ENCODE measurements at places on chromosomes 13 and 19.

DNA sequence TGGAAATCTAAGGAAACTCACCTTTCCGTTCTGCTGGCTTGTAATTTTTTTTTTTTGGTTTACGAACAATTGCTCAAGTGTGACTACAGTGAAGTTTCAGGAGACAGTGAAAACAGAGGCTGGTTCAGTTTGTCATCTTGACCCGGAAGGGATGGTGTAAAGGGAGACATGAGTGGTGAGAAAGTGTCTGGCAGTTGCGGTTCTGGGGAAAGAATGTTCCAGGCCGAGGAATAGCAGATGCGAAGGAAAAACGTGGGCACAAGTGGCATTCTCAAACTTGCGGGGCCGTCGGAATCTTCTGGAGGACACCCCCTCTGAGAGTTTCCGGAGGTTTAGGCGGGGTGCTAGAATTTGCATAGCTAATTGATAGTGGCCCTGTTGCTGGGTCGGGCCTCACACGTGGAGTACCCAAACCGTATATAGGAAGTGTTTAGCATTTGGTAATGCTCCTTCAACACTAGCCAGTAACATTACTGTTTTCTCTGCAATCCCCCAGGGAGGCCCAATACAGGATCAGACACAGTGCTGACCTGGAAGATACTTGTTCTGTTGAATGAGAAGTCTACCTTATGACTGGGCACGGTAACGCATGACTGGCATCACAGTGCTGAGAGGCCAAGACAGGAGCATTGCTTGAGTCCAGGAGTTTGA lies 2.8 kb upstream of the TNFSF9 start:
- peaks cover 19% of the 10 kb centered on the region for H3K4me1 ChIP-seq
- H3K4me3 ChIP-seq: no peak overlapping the region
- H3K27ac ChIP-seq: no peak overlapping the region
- no peaks in the 10 kb centered on the region for H3K27me3 ChIP-seq
- H3K36me3 ChIP-seq: peaks cover 5% of the 10 kb centered on the region

- H3K4me3 ChIP-seq: no peak overlapping the region
- H3K27me3 ChIP-seq: peaks cover 30% of the 10 kb centered on the region
- DNase-seq: no peak
- H3K27ac ChIP-seq: no peak overlapping the region
- no peaks in the 10 kb centered on the region for H3K4me1 ChIP-seq
Measured at GRCh38 chr13:111880185-111880584, 186.8 kb upstream of the SOX1 start.

- DNase-seq: no peak
- H3K27ac ChIP-seq: no peak overlapping the region
- no peaks in the 10 kb centered on the region for H3K36me3 ChIP-seq
- no peaks in the 10 kb centered on the region for H3K4me1 ChIP-seq
Measured at GRCh38 chr19:38417544-38418506, 8.2 kb downstream of the RASGRP4 start.

DNA sequence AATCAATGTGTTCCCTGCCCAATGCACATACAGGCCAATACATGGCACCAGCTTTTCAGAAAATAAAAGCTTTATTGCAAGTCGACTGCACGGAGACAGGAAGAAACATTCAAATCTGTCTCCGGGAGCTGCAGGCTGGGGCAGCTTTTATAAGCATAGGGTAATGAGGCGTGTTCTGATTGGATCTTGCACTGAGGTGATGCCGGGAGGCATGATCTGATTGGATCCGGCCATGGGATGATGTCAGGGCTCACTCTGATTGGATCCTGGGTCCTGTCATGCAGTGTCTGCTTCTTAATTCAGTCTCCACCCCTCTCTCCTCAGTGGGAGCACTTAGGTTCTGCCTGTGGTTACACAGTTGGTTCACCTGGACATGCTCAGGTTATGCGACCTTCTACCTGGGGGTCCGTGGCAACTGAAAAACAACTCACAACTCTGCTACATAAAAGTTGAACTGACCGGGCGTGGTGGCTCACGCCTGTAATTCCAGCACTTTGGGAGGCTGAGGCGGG lies 11.8 kb upstream of the FBN3 start:
- no peak overlapping the region for H3K27ac ChIP-seq
- no peaks in the 10 kb centered on the region for H3K4me1 ChIP-seq

- H3K27ac ChIP-seq: peak overlapping the region; percentile 93
- H3K4me1 ChIP-seq: peaks cover 39% of the 10 kb centered on the region
- H3K4me3 ChIP-seq: peak overlapping the region; percentile 98
- H3K27me3 ChIP-seq: no peaks in the 10 kb centered on the region
- H3K36me3 ChIP-seq: peaks cover 35% of the 10 kb centered on the region
Measured at GRCh38 chr13:110915874-110916206, 971 bp upstream of the ANKRD10 start.

GRCh38 chr13:93716623-93717022 lies 490.0 kb downstream of the GPC6 start:
- no peaks in the 10 kb centered on the region for H3K36me3 ChIP-seq
- no peak for DNase-seq

GRCh38 chr19:32040236-32040635 lies 305.2 kb upstream of the ZNF507 start:
- H3K27me3 ChIP-seq: no peaks in the 10 kb centered on the region
- H3K4me3 ChIP-seq: no peak overlapping the region
- no peaks in the 10 kb centered on the region for H3K36me3 ChIP-seq
- H3K27ac ChIP-seq: no peak overlapping the region
- H3K4me1 ChIP-seq: no peaks in the 10 kb centered on the region

- DNase-seq: no peak
- peaks cover 8% of the 10 kb centered on the region for H3K4me1 ChIP-seq
- H3K27me3 ChIP-seq: no peaks in the 10 kb centered on the region
- H3K27ac ChIP-seq: no peak overlapping the region
Measured at GRCh38 chr13:79913141-79913827, 427.6 kb downstream of the SPRY2 start.

- H3K36me3 ChIP-seq: peaks cover 7% of the 10 kb centered on the region
Measured at GRCh38 chr19:34269968-34270621, 15.7 kb downstream of the GARRE1 start.

- H3K27me3 ChIP-seq: no peaks in the 10 kb centered on the region
- no peaks in the 10 kb centered on the region for H3K4me1 ChIP-seq
- H3K36me3 ChIP-seq: no peaks in the 10 kb centered on the region
- no peak for DNase-seq
- H3K4me3 ChIP-seq: no peak overlapping the region
- H3K27ac ChIP-seq: no peak overlapping the region
Measured at GRCh38 chr13:59012731-59013130, 1151.0 kb downstream of the DIAPH3 start.

- H3K27me3 ChIP-seq: no peaks in the 10 kb centered on the region
- peak overlapping the region; percentile 51 for H3K27ac ChIP-seq
- no peak for DNase-seq
Measured at GRCh38 chr13:73677048-73677601, 457.1 kb downstream of the KLF12 start.

GRCh38 chr13:104782741-104783140 lies 1716.5 kb upstream of the SLC10A2 start:
- H3K36me3 ChIP-seq: no peaks in the 10 kb centered on the region
- no peak overlapping the region for H3K4me3 ChIP-seq
- no peak overlapping the region for H3K27ac ChIP-seq
- no peaks in the 10 kb centered on the region for H3K4me1 ChIP-seq
- DNase-seq: no peak

GRCh38 chr19:46346821-46347571 lies at the start of gene PPP5C:
PPP5C (plus strand) TSS chr19:46347087; CDS start chr19:46347097, 10 bp downstream.
- no peaks in the 10 kb centered on the region for H3K27me3 ChIP-seq
- H3K4me1 ChIP-seq: peaks cover 37% of the 10 kb centered on the region
- DNase-seq: peak; percentile 92
- H3K4me3 ChIP-seq: peak within 1 kb of the TSS; percentile 99
- H3K36me3 ChIP-seq: peaks cover 18% of the 10 kb centered on the region
- peak within 1 kb of the TSS; percentile 89 for H3K27ac ChIP-seq

GRCh38 chr13:48817166-48817802 lies 158.4 kb upstream of the FNDC3A start:
- no peaks in the 10 kb centered on the region for H3K27me3 ChIP-seq
- H3K4me1 ChIP-seq: peaks cover 21% of the 10 kb centered on the region
- no peak for DNase-seq
- H3K36me3 ChIP-seq: no peaks in the 10 kb centered on the region

- H3K36me3 ChIP-seq: no peaks in the 10 kb centered on the region
- H3K27me3 ChIP-seq: peaks cover 52% of the 10 kb centered on the region
- no peak overlapping the region for H3K4me3 ChIP-seq
- H3K27ac ChIP-seq: no peak overlapping the region
Measured at GRCh38 chr13:20192158-20192835, 441 bp downstream of the GJB2 start.

- H3K27ac ChIP-seq: no peak overlapping the region
- H3K27me3 ChIP-seq: no peaks in the 10 kb centered on the region
- H3K36me3 ChIP-seq: peaks cover 52% of the 10 kb centered on the region
- DNase-seq: no peak
Measured at GRCh38 chr19:45779231-45780145, 2.8 kb downstream of the DMPK start.

DNA sequence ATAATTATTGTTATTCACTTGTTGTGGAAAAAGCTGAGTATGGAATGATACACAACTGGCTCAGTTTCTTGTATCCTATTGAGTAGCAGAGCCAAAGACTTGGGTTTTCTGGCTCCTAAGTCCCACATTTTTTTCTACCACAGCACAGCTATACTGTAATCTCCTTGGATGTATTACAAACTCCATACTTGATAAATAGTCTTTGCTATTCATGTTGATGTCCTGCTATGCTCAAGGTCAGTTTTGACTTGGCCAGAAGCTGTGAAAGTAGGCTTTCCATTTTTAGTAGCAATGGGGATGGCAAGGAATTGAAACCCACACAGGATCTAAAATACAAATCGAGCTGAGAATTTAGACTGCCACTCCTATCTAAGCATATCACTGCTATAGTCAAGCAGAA lies 79.1 kb downstream of the B3GLCT start:
- H3K27ac ChIP-seq: no peak overlapping the region
- H3K4me3 ChIP-seq: no peak overlapping the region
- H3K27me3 ChIP-seq: no peaks in the 10 kb centered on the region
- no peak for DNase-seq
- no peaks in the 10 kb centered on the region for H3K4me1 ChIP-seq

- no peaks in the 10 kb centered on the region for H3K36me3 ChIP-seq
- DNase-seq: no peak
- H3K27ac ChIP-seq: no peak overlapping the region
- H3K4me3 ChIP-seq: no peak overlapping the region
- H3K4me1 ChIP-seq: no peaks in the 10 kb centered on the region
- H3K27me3 ChIP-seq: peaks cover 48% of the 10 kb centered on the region
Measured at GRCh38 chr13:112194167-112194530, 127.2 kb downstream of the SOX1 start.

Measured in SJSA1 (cell line).